HS-5 (cell line): ENCODE measurements at places on chromosomes 11 and 22.

- DNase-seq, result no peak
Measured at GRCh38 chr11:126354631-126355323, 709 bp upstream of the ST3GAL4 start.

DNA sequence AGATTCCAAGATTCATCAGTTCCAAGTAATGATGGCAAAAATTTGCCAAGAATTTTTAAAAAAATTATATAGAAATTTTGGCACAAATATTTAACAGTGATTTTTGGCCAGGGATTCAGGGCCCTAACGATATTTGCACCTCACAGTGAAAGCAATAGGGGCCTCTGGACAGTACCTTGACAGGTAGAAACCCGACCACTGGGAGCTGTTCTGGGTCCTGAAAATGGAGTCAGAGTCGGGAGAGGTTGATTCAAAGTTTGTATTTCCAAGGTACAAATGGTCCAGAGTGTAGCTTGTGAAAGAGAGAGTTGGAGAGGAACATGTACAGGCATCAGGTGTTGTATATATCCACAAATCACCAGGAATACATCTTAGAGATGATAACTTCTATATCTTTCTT lies 41.6 kb downstream of the MRGPRX2 start:
- no peak for DNase-seq

- no peak for DNase-seq
Measured at GRCh38 chr11:64092111-64092760, 56.5 kb downstream of the FLRT1 start.

DNA sequence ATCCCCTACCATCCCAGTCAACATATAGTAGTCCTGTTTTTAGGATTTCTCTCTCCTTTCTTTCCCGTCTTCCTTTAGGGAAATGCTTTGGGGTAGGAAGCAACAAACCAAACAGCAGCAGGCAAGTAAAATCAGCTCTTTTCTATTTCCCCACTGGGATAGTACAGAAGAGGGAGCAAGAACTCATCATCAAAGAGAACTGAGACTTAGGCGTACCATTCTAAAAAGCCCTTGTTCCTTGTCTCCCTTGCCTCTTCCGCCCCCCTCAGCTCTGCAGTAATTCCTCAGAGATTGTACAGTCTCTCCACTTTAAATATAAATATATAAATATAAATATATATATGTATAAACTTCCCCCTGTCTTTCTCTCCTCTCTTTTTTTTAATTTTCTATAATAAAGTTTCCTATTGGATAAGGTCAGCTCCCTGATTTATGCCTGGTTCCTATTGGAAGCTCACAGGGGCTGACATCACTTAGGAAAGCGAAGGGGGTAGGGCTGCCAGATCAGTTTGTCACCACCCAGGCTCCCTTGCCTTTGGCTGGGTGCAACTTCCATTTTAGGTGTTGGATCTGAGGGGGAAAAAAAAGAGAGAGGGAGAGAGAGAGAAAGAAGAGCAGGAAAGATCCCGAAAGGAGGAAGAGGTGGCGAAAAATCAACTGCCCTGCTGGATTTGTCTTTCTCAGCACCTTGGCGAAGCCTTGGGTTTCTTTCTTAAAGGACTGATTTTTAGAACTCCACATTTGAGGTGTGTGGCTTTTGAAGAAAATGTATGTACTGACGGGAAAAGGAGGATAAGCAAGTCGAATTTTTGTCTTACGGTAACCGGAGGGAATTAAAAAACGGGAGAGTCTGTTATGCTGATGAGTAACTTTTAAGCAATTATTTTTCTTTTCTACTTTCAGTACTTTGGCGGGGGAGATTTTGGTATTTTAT lies at the start of gene CTNND1:
Gene CTNND1, plus strand, starts transcription at position 502 of the 934 bp plus-strand sequence. CDS start 29,677 bp downstream, outside the sequence.
- peak; percentile 94 for DNase-seq

DNA sequence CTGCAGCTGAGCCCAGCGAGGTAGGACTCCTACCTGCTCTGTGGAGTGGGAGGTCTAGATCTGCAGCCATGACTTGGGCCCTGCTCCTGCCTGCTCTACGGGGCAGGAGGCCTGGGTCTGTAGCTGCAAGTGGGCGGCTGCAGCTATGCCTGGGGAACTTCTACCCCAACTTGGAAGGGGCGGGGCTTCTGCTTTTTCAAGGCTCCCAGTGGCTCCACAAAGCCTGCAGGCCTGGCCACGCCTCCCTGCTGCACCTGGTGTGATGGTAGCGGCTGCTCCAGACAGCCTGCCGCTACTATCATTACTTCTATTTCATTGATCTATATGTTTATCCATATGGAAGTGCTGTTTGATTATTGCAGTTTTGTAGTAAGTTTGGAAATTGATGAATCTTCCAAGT lies 121.2 kb downstream of the NELL1 start:
- no peak for DNase-seq

GRCh38 chr22:21632237-21632895 lies at the start of gene CCDC116:
CCDC116 (plus strand) TSS chr22:21632760; CDS start chr22:21633182, 422 bp downstream.
- no peak for DNase-seq

GRCh38 chr11:117439256-117439655 lies 111.6 kb downstream of the CEP164 start:
- DNase-seq, result no peak

DNA sequence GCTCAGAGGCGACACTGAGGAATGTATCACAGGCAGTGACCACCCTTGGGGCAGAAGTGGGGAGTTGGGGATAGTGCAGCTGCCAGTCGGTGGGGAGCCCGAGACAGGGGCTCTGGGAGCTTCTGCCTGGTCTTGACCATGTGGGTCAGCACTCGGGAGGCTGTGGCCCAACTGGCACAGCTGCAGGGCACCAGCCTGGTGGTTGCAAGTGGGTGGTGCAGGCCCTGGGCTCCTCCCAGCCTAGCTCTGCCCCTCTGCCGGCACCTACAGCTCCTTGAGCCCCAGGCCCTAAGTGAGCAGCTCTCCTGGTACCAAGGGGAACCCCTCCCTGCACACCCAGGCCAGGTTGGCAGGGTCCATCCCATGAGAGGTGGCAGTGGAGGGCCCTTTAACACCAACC lies 12.6 kb upstream of the RASL10A start:
- DNase-seq, result no peak

DNA sequence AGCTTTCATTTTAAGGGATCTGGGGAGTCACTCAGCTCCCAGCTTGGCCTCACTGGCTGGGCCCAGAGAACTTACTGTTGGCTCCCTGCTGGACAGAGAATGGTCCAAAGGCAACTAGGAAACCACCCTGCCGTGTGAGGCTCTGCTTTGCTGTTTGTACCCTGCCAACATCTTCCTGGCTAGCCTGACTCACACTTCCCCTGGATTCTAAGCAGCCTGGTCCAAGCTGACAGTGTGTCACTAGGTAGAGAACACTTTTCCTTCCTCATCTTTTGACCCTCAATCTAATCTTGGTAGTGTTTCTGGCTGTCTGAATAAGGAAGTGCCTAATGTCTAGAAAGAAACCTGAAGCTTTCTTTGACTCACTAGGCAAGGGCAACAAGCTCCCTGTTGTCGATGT lies 76.7 kb downstream of the FAR1 start:
- DNase-seq, result no peak

- peak; percentile 58 for DNase-seq
Measured at GRCh38 chr11:46055371-46055770, 65.9 kb downstream of the PHF21A start.

GRCh38 chr22:19168088-19168890 lies 10.2 kb downstream of the SLC25A1 start:
- no peak for DNase-seq

DNA sequence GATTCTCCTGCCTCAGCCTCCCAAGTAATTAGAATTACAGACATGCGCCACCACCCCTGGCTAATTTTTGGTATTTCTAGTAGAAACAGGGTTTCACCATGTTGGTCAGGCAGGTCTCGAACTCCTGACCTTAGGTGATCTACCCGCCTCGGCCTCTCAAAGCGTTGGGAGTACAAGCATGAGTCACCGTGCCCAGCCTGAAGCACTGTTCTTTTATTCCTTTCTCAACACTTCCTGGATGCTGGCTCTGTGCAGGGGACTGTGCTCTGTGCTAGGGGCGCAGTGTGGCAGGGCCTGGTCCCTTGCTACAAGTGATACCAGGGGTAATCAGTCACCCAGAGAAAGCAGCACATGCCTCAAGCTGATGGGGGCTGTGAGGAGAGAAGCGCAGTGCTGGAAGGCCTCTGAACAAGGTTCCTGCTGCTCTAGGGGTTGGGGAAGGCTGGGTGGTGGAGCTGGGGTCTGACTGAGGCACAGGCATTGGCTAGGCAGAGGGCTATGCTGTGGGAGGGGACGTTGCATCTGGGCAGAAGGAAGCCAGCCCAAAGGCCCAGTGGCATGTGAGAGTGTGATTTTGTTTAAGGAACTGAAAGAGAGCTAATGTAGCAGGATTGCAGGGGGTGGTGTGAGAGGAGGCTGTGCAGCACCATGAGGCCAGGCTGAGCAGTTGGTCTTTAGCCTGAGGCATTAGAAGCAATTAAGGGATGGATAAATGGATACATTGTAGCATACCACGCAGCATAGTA lies 42.5 kb downstream of the CABIN1 start:
- DNase-seq, result no peak

DNA sequence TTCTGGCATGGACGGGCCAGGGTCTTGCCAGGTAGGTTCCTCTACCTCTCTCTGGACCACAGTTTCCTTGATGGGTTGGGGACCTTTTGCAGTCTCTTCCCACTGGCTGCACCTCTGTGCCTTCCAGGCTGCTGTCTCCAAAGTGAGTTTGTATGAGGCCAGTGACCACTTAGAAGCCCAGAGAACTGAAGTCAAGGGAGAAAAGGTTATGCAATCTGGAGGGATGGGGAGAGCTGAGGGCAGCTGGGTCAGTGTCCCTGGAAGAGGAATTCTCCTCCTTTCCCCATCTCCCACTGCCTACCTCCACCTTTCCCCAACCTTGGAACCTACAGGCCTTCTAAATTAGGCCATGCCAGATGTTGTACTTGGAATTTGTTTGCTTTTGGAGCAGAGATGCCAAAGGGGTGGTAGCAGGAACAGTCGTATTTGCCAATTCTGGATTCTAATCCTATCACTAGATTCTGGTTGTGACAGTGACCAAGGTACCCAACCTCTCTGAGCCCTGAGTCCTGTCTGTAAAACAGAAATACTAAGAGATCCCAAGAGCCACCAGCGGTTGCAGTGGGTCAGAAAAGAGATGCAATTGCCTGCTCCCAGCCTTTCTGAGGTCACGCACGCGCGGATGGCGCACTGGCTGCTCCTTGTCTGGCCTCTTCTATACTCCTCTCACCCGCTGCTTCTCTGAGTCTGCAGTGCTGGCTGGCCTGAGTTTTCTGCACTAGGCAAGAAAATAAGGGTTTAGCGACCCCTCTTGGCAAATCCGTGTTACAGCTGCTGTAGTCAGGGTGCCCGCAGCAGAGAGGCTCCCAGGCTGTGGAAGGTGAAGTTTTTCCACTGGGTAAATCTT lies 10.7 kb upstream of the ACCSL start:
- DNase-seq, result no peak

- DNase-seq, result no peak
Measured at GRCh38 chr22:49628391-49629260, 199.0 kb downstream of the BRD1 start.

GRCh38 chr11:61778357-61778886 lies 14.0 kb downstream of the TMEM258 start:
- no peak for DNase-seq

GRCh38 chr11:56714206-56714605 lies 15.3 kb downstream of the OR9G1 start:
- no peak for DNase-seq

- DNase-seq, result no peak
Measured at GRCh38 chr22:27775087-27775698, 26.4 kb downstream of the MN1 start.

- DNase-seq, result no peak
Measured at GRCh38 chr11:110873975-110874374, 161.7 kb upstream of the ARHGAP20 start.

DNA sequence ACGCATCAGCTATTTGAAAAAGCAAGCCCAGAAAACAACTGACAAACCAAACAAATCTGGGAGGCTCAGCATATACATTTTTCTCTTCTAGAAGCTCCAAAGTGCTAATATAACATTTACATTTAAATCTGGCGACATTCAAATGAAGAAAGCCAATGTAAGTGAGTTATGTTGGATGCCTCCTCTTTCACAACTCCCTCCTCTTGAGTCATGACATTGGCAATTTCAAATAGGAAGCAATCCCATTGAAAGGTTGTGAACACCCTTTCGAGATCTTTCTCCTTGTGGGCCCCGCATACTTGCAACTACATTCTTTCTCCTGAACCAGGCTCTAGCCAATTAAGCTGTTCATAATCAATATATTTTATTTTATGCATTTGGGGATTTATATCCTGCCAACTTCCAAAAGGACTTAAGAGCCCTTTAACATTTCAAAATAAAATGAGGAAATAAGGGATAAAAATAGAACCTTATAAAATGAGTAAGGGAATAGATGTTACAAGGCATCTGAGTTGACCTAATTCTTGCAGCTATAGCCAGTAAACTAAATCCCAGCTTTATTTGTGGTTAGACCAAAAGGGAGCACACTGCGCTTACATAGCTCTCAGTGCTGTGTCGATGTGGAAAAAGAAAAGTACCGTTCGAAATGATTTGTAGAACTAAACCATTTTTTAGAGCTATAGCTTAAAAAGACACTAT lies 129.5 kb upstream of the SESN3 start:
- DNase-seq, result no peak

GRCh38 chr11:44143987-44144909 lies 48.8 kb downstream of the EXT2 start:
- DNase-seq, result no peak

DNA sequence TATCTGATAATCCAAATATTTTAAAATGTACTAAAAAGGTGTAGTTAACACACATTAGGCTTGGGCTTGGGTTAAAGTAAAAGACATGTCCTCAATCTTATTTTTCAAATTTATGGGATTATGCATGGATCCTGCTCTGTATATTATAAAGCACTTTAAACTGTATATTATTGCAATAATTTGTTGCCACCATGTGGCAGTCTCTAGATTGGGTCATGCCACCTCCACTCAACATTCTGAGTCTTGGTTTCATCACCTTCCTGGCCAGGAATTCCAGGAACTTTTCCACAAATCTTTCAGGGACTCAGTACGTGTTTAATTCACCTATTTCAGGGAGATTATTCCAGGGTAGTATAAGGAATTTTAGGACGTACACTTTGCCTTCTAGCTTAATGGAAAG lies 695.5 kb downstream of the FAM181B start:
- DNase-seq, result no peak

DNA sequence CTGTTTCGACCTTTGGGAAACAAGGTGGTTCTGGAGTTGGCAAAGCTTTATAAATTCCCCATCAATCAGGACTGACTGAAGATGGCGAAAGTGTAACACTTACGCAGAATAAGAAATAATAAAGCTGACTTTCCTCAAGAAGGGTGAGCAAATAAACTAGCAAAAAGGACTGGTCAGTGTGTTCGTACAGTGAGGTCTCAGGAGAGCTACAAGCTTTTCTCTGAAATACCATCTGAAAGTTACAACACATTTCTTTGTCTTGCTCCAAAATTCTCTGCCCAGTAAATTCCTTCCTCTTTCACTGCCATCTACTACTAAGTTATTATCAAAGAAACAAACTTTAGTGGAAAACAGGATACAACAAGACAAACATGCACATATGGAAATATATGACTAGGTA lies 13.4 kb downstream of the PITPNB start:
- DNase-seq, result no peak

DNA sequence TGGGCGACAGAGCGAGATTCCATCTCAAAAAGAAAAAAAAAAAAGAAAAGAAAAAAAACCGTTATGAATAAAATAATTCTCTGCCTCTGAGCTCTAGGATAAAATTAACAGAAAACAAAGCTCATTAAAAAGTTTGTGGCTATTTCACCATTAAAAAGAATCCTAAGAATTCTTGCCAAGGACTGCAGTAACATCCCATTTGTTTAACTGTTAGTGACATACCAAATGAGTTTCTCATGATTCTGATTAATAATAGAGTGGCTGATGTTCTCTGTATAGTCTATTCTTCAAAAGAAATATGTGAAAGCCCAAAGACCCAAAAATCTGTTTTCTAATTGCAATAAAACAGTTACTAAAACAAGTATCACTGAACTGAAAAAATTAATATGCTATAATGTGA lies 19.7 kb downstream of the CLNS1A start:
- DNase-seq, result no peak
